Activated naive CD8-positive, alpha-beta T cell treated with anti-CD3 and anti-CD28 coated beads, Interleukin-2, amount 10 ng/mL, durations not matched to agents 7 days and 5 days (primary cell): ENCODE measurements at places on chromosomes 7 and 10. TPM values are rescaled to one million over a fixed set of nuclear protein-coding genes. Genes with fewer than 3 reads are reported as not detected.

GRCh38 chr10:483261-483660, 206.2 kb downstream of the DIP2C start:
- no peak overlapping the region for H3K4me3 ChIP-seq
- H3K4me1 ChIP-seq: peaks cover 6% of the 10 kb centered on the region
- DNase-seq: peak; percentile 11
- no peaks in the 10 kb centered on the region for H3K27me3 ChIP-seq

DNA sequence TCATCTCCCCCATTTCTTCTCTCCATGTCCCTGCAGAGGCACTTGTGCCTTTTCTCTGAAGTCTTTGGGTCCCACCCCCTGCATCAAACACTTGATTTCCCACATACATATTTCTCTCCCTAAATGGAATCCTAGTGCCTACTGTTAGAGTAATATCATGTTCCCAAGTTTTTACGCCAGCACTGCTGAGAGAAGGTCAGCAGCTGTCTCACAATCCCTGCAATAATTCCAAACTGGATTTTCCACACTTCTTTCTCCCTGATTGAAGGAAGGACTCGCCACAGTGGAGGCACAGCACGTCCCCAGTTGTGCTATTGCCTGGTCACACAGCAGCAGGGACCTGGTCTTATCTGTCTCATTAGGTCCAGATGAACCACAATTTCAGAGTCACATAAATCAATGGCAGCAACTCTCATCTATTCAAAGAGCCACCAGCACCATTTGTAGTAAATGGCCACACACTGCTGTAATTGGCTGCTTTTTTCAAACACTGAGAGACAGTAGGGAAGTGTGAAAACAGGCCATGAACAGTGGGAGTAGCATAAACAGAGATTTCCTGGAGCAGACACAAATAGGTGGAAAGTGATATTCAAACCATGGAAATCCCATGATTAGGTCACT, 605.5 kb downstream of the XPNPEP1 start:
- no peak overlapping the region for H3K4me3 ChIP-seq
- no peaks in the 10 kb centered on the region for H3K36me3 ChIP-seq
- H3K27ac ChIP-seq: no peak overlapping the region
- H3K4me1 ChIP-seq: no peaks in the 10 kb centered on the region
- no peaks in the 10 kb centered on the region for H3K27me3 ChIP-seq

- peak; percentile 64 for DNase-seq
- no peak overlapping the region for H3K4me3 ChIP-seq
- no peaks in the 10 kb centered on the region for H3K27me3 ChIP-seq
- no peak overlapping the region for H3K27ac ChIP-seq
- peaks cover 26% of the 10 kb centered on the region for H3K4me1 ChIP-seq
- peaks cover 11% of the 10 kb centered on the region for H3K36me3 ChIP-seq
These were observed 76.9 kb downstream of the RNF216 start for GRCh38 chr7:5704534-5704922.

DNA sequence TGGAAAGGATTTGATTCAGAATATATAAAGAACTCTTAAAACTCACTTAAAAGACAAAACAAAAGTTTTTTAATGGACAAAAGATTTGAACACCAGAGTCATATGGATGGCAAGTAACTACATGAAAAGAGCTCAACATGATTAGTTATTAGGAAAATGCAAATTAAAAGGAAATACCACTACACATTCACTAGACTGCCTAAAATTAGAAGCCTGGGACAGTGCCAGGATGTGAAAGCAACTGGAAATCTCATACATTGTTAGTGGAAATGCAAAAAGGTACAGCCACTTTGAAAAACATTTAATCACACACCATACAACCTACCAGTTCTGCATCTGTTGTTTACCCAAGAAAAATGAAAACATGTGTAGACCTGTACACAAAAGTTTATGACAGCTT, 48.8 kb downstream of the RALA start:
- DNase-seq: no peak
- no peak overlapping the region for H3K27ac ChIP-seq
- H3K27me3 ChIP-seq: no peaks in the 10 kb centered on the region
- no peak overlapping the region for H3K4me3 ChIP-seq
- peaks cover 23% of the 10 kb centered on the region for H3K36me3 ChIP-seq

- no peaks in the 10 kb centered on the region for H3K36me3 ChIP-seq
- H3K4me3 ChIP-seq: no peak overlapping the region
- H3K4me1 ChIP-seq: no peaks in the 10 kb centered on the region
- DNase-seq: no peak
These were observed 694.1 kb downstream of the TYW1 start for GRCh38 chr7:67690700-67691099.

GRCh38 chr7:30968747-30969603, 5.2 kb downstream of the GHRHR start:
- peaks cover 5% of the 10 kb centered on the region for H3K4me1 ChIP-seq
- H3K27me3 ChIP-seq: peaks cover 18% of the 10 kb centered on the region
- H3K4me3 ChIP-seq: no peak overlapping the region

Gene AFAP1L2
- 5.0 TPM for total RNA-seq

Gene VWA2
- total RNA-seq: not detected
